ENCODE measurements at places on chromosomes 13 and 19. TPM values are rescaled to one million over a fixed set of nuclear protein-coding genes. Genes with fewer than 3 reads are reported as not detected.

Gene ZNF536
- polyA plus RNA-seq, result 2.3 TPM

Gene ZNF227
- polyA plus RNA-seq, result 12.9 TPM

Gene PALM3
- 0.28 TPM for polyA plus RNA-seq

Gene WDR88
- 0.56 TPM for polyA plus RNA-seq

Gene PTPRS
- polyA plus RNA-seq, result 36.5 TPM

Gene SIGLECL1
- polyA plus RNA-seq, result not detected

Gene KLF5
- polyA plus RNA-seq, result 27.8 TPM
